ENCODE measurements at places on chromosomes 7 and 10.

DNA sequence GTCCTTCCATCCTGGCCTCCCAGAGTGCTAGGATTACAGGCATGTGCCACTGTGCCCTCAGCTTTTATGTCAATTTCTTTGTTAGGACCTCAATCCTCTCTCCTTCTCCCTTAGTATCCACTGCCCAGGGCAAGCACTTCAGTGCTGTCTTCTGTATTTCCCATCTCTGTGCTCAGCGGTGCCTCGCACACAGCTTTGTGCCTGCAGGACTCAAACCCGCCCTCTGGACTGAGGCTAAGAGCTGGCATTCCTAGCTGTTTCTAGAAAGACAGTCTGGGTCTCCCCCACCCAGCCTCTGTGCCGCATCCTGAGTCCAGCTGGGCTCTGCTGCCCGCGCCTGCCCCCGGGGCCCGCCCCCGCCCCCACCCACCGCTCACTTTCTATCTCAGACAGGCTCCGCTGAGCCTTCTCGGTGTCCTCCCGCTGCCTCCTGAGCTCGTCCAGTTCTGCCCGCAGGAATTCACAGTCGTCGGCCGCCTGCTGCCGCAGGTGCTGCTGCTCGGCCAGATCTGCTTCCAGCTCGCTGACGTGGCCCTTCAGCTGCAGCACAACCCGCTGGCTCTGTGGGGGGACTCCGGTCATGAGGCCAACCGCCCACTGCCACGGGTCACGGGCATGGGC lies 67.3 kb downstream of the SPDYE5 start:
- DNase-seq = no peak

GRCh38 chr7:12712236-12712635 lies 24.8 kb downstream of the ARL4A start:
- no peak for DNase-seq

- no peak for DNase-seq
These were observed 2.1 kb downstream of the CPED1 start for GRCh38 chr7:120990468-120991118.

GRCh38 chr7:32381024-32381601 lies 109.1 kb downstream of the LSM5 start:
- DNase-seq = no peak

DNA sequence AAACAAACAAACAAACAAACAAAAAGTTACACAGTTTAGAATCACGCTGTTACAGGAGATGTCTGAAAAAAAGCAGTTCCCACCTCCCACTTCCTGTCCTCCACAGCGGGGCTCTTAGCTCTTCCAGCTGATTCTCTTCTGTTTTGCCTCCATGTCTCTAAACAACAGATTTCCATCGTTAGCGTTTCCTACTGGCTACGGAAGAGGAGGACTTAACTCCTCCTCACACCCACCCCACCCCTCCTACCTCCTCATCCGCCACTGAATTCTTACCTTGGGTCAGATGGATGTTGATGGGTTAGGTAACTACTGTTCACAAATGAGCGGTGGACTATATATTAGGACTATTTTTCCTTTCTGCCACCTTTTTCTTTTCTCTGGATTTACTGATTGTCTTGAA lies 36.8 kb upstream of the NUB1 start:
- no peak for DNase-seq

GRCh38 chr10:28327491-28327880 lies 24.6 kb upstream of the MPP7 start:
- DNase-seq = no peak

GRCh38 chr10:3566627-3567026 lies 218.4 kb downstream of the KLF6 start:
- no peak for DNase-seq

- DNase-seq = peak; percentile 68
These were observed at the start of gene MYO1G for GRCh38 chr7:44978511-44979366. Gene MYO1G, minus strand, starts transcription at chr7:44979015. Its CDS starts 54 bp downstream, at chr7:44978961.

GRCh38 chr10:6279540-6280267 lies 77.0 kb downstream of the PFKFB3 start:
- DNase-seq = no peak

- no peak for DNase-seq
These were observed 9.9 kb upstream of the RPEL1 start for GRCh38 chr10:103235775-103236174.

GRCh38 chr7:69539531-69539930 lies 58.7 kb upstream of the AUTS2 start:
- DNase-seq = no peak

Data from stimulated activated CD8-positive, alpha-beta memory T cell treated with anti-CD3 and anti-CD28 coated beads, Interleukin-4, amount 100 ng/mL, for 1 hour (primary cell).